A549 treated with dexamethasone at 1 μM for 4 hours (cell line): ENCODE measurements at places on chromosomes 12 and 14. TPM values are rescaled to one million over a fixed set of nuclear protein-coding genes. Genes with fewer than 3 reads are reported as not detected.

The KRT5 gene
- total RNA-seq = 0.46 to 1.5 TPM (median 0.70 TPM) in 5 replicates

The RNASE1 gene
- total RNA-seq = 0.15 to 0.45 TPM (median 0.30 TPM) in 5 replicates

The LLPH gene
- 58.7 to 67.4 TPM (median 61.8 TPM) in 5 replicates for total RNA-seq

The POTEG gene
- not detected in 5 replicates for total RNA-seq

The MYBPC1 gene
- 0.08 to 0.13 TPM in 2 of 5 replicates, not detected in the others for total RNA-seq

The MYF6 gene
- not detected in 5 replicates for total RNA-seq

The KLHL33 gene
- total RNA-seq = 0.01 TPM in 1 of 5 replicates, not detected in the others
